Caki2 (cell line): ENCODE measurements at places on chromosomes 7 and 10. TPM values are rescaled to one million over a fixed set of nuclear protein-coding genes. Genes with fewer than 3 reads are reported as not detected.

Gene STEAP4
- total RNA-seq = not detected in 2 replicates

Gene CACNB2
- not detected in 2 replicates for total RNA-seq

Gene LLCFC1
- total RNA-seq = not detected in 2 replicates

Gene RARRES2
- 2.7 and 10.6 TPM in 2 replicates for total RNA-seq

GRCh38 chr10:53022611-53023088 lies 250.1 kb upstream of the MBL2 start:
- peak; percentile 10 for DNase-seq

- no peak for DNase-seq
Observed at GRCh38 chr10:35668865-35669650, 27.0 kb upstream of the FZD8 start.

- no peak for DNase-seq
Observed at GRCh38 chr10:13612654-13613373, 26.0 kb downstream of the PRPF18 start.

DNA sequence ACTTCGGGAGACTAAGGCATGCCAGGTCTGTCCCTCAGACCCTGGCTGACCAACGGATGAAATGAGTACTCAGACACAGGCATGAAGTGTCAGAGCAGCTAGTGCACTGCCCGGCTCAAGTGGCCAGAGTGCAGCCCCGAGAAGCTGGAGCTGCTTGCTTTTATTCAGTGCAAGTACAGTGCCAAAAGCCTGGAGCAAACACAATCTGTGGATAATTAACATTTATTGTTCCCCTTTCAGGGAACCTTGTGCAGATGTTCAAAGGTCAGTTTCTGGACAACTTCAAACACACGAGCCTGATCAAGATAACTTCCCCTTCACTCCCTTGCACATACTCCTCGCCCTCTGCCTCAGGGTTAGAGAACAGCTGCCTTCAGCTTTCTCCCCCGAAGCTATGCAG lies 7.9 kb upstream of the ATE1 start:
- peak; percentile 17 for DNase-seq

DNA sequence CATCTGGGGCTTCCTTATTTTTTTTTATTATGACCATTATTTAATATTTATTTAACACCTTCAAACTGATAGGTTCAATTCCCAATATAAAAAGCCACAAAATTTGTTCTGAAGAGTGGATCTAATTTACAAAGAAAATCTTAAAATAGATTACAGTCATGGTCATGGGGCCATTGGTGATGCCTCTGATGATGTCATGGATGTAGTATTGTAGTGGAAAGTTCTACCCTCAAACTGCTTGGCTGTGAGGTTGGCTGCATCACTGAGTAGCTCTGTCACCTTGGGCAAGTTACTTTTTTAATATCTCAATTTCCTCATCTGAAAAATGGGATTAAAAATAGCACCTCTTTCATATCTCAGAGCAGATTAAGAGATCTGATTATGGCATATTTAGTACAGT lies 128.5 kb downstream of the DKK1 start:
- DNase-seq = no peak

- no peak for DNase-seq
Observed at GRCh38 chr10:78531088-78531487, 497.4 kb downstream of the RPS24 start.

GRCh38 chr7:43870316-43870715 lies 999 bp upstream of the MRPS24 start:
- DNase-seq = no peak

- no peak for DNase-seq
Observed at GRCh38 chr10:5882961-5883360, 6.7 kb downstream of the ANKRD16 start.
